SK-N-SH treated with all-trans-retinoic acid at 6 μM for 48 hours (cell line): ENCODE measurements at places on chromosomes 2 and 18.

DNA sequence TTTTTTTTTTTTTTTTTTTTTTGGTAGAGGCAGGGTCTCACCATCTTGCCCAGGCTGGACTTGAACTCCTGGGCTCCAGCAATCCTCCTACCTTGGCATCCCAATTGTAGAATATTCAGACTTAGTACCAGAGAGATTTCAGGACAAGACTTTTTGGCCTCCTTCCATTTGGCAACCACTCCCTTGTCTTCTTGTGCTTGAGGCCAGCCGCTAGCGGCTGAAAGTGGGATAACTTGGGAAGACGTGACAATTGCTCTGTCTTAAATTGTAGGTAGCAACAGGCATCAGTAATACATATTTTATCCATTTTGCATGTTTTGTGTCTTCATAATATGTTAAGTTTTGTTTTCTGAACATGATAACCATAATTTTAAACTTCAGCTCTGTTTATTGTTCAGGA, 53.3 kb upstream of the TTN start:
- ATAC-seq, result no peak

DNA sequence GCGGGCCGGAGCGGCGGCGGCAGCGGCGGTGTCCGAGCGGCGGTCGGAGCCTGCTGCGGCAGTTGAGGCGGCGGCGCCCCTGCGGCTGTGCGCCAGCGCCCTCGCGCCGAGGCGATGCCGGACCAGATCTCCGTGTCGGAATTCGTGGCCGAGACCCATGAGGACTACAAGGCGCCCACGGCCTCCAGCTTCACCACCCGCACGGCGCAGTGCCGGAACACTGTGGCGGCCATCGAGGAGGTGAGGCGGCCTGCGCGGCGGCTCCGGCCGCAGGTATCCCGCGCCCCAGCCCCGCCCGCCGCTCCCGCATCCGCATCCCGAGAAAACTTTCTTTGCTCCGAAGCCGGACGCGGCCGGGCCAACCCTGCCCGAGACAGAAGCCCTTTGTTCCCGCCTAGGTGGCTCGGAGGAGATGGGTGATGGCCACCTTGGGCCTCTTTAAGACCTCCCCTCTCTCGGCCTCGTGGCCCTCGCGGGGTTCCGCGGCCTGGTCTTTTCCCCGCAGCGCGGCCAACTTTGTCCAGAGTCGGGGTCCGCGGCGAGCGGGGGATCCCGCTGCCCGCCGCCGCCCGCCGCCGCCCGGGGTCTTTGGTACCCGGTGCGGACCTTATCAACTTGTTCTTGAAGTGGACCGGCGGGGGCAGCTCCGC, 504 bp downstream of the ASAP2 start:
- ATAC-seq, result peak; percentile 18

GRCh38 chr2:98632351-98632750, 24.0 kb downstream of the UNC50 start:
- no peak for ATAC-seq

DNA sequence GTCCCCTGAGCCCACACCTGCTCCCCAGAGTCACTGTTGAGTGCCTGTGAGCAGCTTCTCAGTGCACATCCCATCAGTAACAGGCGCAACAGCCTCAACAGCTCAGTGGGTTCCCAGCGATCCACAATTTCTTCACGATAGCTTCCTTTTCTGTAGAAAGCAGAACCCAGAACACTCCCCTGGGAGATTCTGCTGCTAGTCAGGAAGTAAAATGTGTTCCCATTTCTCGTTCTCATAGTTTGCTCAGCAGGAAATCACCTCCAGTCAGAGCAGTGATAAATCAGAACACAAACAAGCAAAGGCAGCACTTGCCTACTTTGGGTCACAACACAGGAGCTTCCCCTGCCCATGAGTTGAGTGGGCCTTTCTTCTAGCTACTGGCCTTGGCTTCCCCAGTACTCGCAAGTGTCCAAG, 48.9 kb upstream of the ATG16L1 start:
- no peak for ATAC-seq

DNA sequence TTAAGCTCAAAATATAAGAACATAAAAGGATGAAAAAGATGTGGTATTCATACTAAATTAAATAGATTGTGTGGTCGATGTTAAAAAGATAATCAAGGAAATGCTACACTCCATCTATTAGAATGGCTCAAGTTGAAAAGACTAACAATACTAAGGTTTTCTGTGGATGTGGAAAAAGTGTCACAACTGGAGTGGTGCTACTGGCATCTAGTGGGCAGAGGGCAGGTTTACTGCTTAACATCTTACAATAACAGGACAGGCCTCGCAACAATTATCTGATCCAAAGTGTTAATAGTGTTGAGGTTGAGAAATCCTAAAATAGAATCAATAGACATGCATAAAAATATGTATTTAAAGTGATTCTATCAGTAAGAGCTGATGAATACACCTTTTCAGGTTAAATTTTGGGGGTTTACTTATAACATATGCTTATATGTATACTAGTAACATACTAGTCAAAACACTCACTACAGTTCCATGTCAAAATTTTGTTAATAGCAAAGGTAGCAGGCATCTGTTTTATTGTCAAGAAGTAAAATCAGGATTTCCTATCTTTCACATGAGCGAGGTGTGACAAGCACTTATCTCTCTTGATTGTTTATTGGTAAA, 91.5 kb upstream of the TMEFF2 start:
- peak; percentile 70; the same call in 2 of the 3 replicates for ATAC-seq
